ENCODE measurements at places on chromosomes 7 and 10.
A peak's percentile ranks its signal among the peaks of the same experiment; 100 is the strongest.

- DNase-seq, result peak; percentile 45
Observed at GRCh38 chr10:34637418-34637911, 177.6 kb downstream of the PARD3 start.

DNA sequence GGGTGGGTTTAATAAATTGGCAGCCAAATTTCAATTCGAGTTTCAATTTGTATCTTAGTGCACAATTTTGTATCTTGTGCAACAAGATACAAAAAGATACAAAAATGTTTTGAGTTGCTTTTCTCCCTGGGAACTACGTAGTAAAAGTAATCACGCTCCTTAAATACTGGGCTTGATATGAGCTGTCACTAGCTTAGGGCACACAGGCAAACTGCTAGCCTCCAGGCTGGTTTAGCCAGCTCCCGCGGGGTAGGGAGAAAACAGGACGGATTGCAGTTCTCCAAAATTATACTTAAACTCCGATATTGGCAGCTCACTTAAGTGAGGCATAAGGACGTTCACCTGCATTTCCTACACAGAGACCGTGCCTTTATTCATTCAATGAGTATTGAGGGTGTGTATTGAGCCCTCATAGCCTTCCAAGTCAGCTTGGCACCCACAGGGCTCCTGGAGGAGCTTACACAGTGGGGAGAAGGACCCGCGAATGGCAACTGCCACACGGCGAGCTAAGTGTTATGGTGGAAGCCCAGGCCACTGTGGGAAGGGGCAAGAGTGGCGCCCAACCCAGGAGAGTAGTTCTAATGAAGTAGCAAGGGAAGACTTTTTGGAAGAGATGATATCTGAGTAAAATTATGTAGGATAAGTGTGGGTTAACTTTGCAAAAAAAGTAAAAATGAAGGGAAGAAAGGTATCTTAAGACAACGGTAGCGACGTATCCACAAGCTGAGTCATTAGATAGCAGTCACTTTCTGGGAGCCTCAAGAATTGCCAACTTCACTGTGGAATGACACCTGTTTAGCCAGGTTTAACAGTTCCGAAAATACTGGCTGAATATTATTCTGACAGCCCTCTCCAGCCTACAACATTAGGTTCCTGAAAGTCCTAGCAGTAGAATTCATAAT lies 1.6 kb upstream of the EPC1 start:
- DNase-seq, result no peak

GRCh38 chr7:101884671-101885596 lies 67.5 kb downstream of the CUX1 start:
- no peak for DNase-seq

DNA sequence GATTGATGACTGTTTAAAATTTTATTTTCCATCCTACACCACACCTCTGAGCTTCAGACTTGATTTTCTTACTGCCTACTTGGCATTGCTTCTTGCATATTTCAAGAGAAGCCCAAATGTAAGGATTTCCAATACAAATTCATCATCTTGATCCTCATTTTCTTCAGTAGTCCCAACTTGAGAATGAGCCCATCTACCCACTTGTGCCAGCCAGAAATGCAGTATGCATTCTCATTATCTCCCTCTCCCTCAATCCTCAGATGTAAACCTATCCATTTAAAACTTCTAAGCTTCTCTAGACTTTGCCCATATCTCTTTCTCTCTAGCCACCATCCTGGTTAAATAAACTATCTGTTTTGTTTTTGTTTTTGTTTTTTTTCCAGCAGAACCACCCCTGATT lies 22.4 kb upstream of the EGFR start:
- DNase-seq, result no peak

DNA sequence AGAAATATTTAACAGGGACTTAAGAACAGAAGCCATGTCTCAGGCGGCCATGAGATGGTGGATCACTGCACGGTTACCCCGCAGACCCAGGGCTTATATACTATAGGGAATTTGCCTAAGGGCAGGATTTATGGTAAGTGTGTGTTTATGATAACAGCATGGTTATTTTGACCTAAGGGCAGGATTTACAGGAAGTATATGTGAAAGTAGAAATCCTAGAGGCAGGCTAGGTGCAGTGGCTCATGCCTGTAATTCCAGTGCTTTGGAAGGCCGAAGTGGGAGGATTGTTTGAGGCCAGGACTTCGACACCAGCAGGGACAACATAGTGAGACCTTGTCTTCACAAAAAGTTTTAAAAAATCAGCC lies 43.0 kb upstream of the ZNF438 start:
- no peak for DNase-seq

- no peak for DNase-seq
Observed at GRCh38 chr10:124727361-124727960, 16.7 kb downstream of the FAM53B start.

DNA sequence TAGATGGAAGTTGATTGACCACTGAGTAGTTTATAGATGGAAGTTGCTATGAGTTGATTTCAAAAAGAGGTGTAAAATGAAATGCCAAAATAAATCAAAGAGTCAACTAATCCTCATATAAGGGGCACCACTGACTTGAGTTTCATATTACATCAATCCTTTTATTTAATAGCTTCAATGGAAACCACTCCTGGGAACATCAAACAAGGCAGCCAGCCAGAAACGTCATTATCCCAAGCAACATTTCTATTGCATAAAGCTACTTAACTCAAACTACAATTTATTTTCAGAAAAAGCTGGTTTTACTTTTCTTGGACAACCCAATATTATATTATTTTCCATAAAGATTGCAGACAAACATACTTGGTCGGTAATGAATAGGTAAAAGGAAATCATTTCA lies 162.1 kb downstream of the TSPAN12 start:
- DNase-seq, result no peak

DNA sequence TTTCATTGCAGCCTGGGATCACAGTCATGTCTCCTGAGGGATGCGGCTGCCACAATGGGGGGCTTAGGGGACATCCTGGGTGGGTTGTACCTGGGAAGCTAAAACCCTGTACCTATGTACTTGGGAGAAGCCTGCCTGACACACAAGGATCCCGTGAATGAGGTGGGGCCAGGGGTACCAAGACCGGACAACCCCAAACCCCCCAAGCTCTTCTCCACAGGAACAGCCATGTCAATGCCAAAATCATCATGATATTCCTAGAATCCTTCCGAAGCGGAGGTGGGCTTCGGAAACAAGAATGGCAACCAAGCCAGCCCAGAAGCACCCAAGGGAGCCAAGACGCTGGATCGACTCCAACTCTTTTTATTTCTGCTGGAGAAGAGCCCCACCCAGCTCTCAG lies 260.3 kb upstream of the TCERG1L start:
- no peak for DNase-seq

Data from Panc1 (cell line).